ENCODE measurements at places on chromosomes 2 and 18.

DNA sequence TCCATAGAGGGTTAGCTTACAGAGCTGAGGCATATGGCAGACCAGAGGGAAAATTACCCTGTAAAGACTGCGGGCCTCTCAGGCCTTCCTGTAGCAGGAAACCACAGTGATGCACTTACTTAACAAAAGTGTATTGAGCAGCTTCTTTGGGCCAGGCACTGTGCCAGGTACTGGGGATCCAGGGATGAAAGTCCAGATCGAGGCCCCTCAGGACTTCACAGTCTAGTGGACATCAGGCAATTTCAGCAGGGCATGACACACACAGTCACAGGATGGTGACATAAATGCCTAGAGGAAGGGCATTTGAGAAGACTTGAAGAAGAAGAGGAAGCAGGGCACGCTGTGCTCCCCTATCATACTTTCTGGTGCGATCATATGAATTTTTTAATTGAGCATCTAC lies 71.7 kb downstream of the MARCO start:
- no peak for DNase-seq

DNA sequence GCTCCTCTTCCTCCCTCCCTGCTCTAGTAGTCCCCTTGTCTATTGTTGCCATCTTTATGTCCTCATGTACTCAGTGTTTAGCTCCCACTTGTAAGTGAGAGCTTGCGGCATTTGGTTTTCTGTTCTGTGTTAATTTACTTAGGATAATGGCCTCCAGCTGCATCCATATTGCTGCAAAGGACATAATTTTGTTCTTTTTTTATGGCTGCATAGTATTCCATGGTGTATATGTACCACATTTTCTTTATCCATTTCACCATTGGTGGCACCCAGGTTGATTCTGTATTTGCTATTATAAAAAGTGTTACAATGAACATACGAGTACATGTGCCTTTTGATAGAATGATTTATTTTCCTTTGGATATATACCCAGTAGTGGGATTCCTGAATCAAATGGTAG lies 12.5 kb downstream of the PIKFYVE start:
- no peak for DNase-seq

GRCh38 chr2:100281521-100282438 lies 40.5 kb downstream of the LONRF2 start:
- DNase-seq, result no peak

DNA sequence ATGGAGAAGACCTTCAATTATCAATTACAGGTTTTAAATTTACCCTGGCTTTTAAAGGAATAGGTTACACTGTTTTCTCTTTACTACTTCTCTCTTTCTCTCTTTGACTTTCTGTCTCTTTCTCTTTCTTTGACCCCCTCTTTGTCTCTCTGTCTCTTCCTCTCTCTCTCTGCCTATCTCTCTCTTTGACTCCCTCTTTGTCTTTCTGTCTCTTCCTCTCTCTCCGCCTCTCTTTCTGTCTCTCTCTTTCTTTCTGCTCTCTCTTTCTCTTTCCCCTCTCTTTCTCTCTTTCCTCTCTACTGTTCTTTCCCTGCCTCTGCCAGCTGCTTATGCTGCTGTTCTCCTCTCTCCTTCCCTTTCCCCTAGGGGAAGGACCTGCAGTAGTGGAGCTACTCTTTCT lies 175.7 kb downstream of the MTCL1 start:
- DNase-seq, result no peak

- no peak for DNase-seq
These were observed 224.3 kb upstream of the FOSL2 start for GRCh38 chr2:28168376-28168775.

- DNase-seq, result no peak
These were observed 54.1 kb downstream of the TAF1B start for GRCh38 chr2:9897331-9897737.

GRCh38 chr18:12621742-12622306 lies 36.1 kb downstream of the SPIRE1 start:
- no peak for DNase-seq

GRCh38 chr18:50563376-50563775 lies 3.5 kb downstream of the MAPK4 start:
- DNase-seq, result no peak

DNA sequence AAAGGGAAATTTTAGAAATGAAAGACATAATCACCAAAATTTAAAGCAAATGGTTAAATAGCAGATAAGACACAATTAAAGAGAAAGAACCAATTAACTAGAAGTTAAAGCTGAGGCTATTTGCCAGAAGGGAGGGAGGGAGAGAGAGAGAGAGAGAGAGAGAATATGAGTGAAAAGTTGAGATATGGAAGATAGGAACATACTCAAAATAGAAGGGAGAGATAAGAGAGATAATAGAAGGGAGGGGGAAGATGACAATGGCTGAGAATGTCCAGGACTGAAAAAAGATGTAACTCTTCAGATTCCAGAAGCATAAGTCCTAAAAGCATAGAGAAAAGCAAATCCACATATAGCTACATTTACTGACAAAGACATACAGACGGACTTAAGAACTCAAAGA lies 17.1 kb upstream of the AAK1 start:
- DNase-seq, result no peak

GRCh38 chr2:54871457-54872107 lies 148.1 kb downstream of the EML6 start:
- no peak for DNase-seq

- no peak for DNase-seq
These were observed 12.5 kb downstream of the VAPA start for GRCh38 chr18:9926223-9926894.

Data from stimulated activated CD8-positive, alpha-beta memory T cell treated with anti-CD3 and anti-CD28 coated beads, Interleukin-12 subunit alpha, Interleukin-12 subunit beta, amount 100 ng/mL, for 4 hours (primary cell).